Activated CD4-positive, alpha-beta T cell treated with anti-CD3 and anti-CD28 coated beads for 48 hours (primary cell): ENCODE measurements at places on chromosomes 12 and 14.

- peak; percentile 69 for DNase-seq
Measured at GRCh38 chr12:50220363-50220995, 53.3 kb upstream of the CERS5 start.

DNA sequence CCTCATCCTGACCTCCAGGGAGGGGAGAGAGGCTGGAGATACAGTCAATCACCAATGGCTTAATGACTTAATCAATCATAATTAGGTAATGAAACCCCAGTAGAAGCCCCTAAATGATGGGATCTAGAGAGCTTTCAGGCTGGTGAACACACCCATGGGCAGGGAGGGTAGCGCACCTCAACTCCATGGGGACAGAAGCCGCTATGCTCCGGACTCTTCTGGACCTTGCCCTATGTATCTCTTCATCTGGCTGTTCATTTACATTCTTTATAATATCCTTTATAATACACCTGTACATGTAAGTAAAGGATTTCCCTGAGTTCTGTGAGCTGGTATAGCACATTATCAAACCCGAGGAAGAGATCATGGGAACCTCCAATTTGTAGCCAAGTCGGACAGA lies 205.9 kb downstream of the STXBP6 start:
- DNase-seq = no peak

- DNase-seq = no peak
Measured at GRCh38 chr14:82879949-82880535, 1346.4 kb upstream of the SEL1L start.

DNA sequence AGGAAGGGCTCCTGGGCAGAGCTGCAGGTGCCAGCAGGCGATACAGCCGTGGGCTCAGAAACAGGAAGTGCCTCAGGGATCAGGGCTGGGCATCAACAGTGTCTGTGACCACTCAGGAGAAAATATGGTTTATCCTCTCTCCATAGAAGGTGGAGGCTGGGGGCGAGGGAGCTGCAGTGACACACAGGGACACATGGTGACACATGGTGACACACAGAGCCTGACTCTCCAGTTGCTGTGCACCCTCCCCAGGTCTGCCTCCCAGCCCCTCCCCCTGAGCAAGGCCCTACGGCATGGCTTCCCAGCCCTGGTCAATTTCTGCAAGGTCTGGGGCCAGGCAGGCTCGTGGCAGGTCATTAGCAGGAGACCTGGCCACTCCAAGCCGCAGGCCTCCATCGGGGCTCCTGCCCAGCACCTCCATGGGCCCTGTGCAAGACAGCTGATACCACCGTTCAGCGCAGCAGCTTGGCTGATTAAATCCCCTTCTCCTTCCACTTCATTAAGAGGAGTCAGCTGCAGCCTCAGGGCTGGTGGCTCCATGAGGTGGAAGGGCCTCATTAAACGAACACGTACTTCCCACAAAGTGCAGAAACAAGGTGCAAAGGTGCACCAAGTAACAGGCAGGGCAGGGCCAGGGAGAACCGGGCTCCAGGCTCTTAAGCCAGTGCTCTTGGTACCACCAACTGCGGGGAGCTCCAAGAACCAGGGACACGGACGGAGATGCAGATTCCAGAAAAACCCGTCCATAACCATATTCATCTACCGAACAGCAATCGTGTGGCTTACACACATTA lies 60.7 kb downstream of the CCNK start:
- peak; percentile 35 for DNase-seq

GRCh38 chr14:40188006-40188405 lies 755.8 kb upstream of the FBXO33 start:
- no peak for DNase-seq

GRCh38 chr12:26001530-26001929 lies 43.0 kb downstream of the RASSF8 start:
- DNase-seq = no peak

GRCh38 chr12:95336387-95337067 lies 118.9 kb downstream of the VEZT start:
- DNase-seq = no peak
